ENCODE measurements at places on chromosomes 3 and 15.

- DNase-seq = no peak
These were observed 75.8 kb downstream of the SNRK start for GRCh38 chr3:43362183-43362582.

DNA sequence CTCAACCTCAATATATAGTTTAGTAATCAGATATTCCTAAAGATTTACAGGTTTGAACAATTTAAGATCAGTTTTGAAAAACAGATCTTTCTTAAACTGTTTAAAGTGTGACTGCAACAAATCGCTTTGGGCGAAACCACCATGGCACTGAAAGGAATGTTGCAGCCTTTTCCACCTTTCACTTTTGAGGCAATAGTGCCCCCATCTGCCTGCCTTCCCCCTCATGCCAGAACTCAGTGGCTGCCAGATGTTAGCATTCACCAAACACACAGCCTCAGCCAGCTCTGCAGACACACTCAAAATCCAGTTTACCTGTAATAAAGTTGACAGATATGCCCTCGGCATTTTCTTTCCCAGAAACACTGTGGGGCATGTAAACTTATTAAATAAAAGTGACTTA, 3.3 kb downstream of the LYSMD4 start:
- no peak for DNase-seq

- DNase-seq = no peak
These were observed 424.8 kb upstream of the TPM1 start for GRCh38 chr15:62617741-62618140.

- DNase-seq = no peak
These were observed 271.9 kb upstream of the TBL1XR1 start for GRCh38 chr3:177469216-177469615.

DNA sequence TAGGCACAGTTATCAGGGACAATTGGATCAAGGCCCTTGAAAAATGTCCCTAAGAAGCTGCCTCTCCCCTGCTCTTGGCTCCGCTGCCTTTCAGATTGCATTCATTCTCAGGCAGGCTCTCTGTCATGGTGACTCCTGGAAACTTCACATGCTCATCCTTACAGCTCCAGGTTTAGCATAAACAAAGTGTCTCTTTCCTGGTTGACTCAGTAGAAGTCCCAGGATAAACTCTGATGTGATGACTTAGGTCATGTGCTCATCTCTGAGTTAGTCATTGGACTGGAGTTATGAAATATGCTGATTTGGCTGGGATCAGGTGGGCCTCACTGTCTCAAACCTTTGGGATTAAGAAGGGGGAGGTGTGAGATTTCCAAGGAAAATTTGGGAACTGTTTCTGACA, 243.8 kb downstream of the ZNF621 start:
- no peak for DNase-seq

GRCh38 chr3:128703561-128703960, 22.4 kb upstream of the RAB7A start:
- no peak for DNase-seq

- no peak for DNase-seq
These were observed 132.5 kb downstream of the ARNT2 start for GRCh38 chr15:80536716-80537115.

DNA sequence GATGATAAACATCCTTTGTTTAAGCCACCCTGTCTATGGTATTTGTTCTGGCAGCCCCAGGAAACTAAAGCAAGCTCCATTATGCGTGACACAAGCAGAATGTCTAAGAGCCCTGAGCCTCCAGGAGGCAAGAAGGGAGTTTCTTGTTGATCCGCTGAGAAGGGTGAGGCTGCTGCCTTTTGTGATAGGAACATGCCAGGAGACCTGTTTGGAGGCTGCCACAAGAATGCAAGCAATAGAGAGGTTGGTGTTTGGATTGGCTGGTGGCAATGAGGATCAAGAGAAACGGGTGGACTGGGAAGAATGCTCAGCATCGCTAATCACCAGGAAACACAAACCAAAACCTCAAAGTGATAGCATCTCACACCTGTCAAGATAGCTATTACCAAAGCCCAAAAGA, 104.8 kb downstream of the ASB7 start:
- DNase-seq = no peak

DNA sequence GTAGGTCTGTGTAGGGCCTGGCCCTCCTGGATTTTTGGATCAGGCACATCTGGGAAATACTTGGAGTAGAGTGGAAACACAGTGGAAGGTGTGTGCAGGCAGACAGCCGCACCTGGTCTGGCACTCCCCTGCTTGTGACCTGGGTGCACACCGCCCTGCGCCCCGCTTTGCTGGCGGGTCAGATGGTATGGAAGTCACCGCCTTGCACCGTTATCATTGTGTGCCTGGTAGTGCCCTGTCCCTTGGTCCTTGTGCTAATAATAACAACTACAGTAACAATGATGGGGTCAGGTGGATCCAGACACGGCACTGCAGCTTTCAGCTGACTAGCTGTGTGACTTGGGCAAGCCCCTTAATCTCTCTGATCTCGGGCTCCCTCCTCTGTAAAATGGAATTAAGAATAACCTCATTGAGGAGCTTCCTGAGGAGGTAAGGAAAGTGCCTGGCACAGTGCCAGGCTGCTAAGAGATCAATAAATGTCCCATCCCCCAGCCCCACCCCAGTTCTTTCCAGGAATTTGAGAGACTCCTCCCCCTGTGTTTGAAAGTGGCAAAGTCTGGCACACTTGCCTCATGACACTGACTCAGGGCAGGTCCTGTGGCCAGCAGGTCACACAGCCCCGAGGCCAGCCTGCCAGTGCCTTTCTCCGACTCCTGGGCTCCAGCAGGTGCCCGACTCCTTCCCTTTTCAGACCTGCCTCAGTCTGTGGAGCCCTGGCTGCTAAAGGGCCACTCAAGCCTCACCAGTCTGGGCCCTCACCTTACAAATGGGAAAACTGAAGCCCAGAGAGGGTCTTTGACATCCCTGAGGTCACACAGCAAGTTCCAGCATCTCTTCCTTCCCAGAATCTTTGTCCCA, 9.8 kb downstream of the ISG20 start:
- DNase-seq = no peak

- DNase-seq = no peak
These were observed 83.6 kb downstream of the BDH1 start for GRCh38 chr3:197472151-197472550.

DNA sequence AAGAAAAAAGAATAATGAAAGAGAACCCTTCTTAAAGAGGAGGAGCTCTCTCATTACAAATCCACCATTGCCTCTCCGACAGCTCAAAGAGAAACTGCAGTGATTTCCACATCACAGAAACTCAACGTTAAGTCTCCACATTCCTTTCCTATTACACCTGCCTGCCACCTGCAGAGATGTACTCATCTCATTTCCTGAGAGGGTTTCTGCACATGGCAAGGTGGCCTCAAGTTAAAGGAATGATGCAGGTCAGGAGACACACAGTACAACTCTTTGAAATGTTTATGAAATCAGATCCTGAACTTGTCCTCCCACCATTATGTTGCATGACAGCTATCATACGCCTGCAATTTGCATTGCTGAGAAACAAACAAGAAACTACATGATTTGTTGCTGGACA, 458.4 kb upstream of the ADAMTS9 start:
- no peak for DNase-seq

DNA sequence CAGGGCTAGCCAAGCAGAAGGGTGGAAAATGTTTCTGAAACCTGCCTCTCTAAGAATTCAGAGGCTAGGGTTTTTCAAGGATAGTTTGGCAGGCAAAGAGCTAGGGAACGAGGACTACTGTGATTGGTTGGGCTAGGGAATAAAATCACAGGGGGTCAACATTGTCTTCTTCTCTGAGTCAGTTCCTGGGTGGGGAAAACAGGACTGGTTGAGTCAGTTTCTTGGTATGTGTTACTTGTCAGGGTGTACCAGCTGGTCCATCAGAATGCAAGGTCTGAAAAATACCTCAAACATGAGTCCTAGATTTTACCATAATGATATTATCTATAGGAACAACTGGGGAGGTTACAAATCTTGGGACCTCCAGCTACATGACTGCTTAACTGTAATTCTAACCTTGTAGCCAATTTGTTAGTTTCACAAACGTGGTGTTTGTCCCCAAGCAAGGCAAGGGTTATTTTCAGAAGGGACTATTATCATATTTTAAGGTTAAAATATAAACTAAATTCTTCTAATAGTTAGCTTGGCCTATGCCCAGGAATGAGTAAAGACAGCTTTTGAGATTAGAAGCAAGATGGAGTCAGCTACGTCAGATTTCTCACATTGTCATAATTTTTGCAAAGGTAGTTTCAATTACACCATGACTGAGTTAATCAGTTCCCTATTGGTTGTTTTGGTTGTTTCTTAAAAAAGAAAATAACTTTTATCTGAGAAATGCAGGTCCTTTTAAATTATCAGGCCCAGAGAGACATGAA, 231.5 kb downstream of the ALCAM start:
- no peak for DNase-seq

DNA sequence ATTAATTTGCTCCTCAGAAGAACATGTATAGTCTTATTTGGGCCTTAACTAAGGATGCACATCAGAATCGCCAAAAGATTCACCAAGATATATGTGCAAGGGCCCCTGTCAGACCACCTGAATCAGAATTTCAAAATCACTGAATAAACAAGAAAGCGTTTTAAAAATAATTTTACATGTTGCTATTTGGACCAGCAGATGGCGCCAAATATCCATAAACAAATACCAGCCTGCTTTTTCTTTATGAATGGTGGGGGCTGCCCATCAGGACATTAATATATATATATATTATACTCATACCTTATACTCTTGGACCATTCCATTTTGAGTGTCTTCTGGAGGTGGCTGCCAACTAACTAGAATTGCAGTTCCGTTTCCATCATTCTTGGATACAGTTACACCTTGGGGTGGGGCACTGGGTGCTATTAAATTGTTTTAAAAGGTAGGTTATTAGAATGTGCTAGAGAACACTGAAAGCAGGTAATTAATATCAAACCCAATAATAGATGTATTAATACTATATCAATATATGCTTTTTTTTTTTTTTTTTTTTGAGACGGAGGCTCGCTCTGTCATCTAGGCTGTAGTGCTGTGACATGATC, 1108.3 kb downstream of the ROBO1 start:
- DNase-seq = no peak

DNA sequence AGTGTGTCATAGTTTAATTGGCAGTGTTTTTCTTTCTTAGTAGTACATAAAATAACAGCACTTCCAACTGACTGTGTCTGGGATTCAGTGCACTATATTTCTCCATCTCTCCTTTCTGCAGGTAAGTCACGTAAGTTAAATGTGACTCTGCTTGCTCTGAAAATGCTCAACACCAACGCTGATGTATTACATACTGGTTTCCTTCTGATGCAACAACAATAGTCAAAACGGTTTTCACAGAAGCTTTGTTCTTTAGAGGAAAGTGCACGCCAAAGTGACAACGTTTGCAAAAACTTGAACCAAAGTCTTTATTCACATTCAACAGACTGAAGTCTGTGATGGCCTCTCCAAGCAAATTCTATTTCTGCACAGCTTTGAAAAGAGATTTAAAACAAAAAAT, 707.1 kb upstream of the CFAP20DC start:
- no peak for DNase-seq

GRCh38 chr15:34808016-34808415, 12.7 kb upstream of the ACTC1 start:
- no peak for DNase-seq
